WTC11 (cell line): ENCODE measurements at places on chromosomes 5 and 9. TPM values are rescaled to one million over a fixed set of nuclear protein-coding genes. Genes with fewer than 3 reads are reported as not detected.

- no peak overlapping the region for H3K27ac ChIP-seq
- no peak for DNase-seq
- peaks cover 17% of the 10 kb centered on the region for H3K4me1 ChIP-seq
- no peaks in the 10 kb centered on the region for H3K36me3 ChIP-seq
- H3K27me3 ChIP-seq = peaks cover 60% of the 10 kb centered on the region
Observed at GRCh38 chr5:111075520-111075919, 4.0 kb downstream of the TSLP start.

DNA sequence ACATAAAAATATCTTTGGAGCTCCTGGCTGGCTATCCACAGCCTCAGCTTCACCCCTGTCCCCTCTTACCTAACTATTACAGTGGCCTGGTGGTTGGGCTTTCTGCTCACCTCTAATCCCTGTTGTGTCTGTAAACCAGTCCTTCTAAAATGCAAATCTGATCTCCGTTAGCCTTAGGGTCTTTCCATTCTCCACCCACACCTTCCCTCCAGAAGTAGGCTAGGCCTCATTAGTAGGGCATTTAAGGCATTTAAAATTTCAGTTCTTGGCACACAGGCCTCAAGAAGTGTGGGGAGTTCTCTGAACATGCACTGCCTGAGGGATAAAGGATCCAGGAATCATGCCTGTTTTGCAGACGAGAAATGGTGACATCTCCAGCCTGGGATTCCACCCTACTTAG, 26.4 kb upstream of the STC2 start:
- H3K36me3 ChIP-seq = no peaks in the 10 kb centered on the region
- H3K4me1 ChIP-seq = peaks cover 13% of the 10 kb centered on the region
- H3K27me3 ChIP-seq = peaks cover 31% of the 10 kb centered on the region
- H3K4me3 ChIP-seq = no peak overlapping the region

GRCh38 chr5:53343187-53343586, 137.2 kb upstream of the FST start:
- no peak overlapping the region for H3K4me3 ChIP-seq
- DNase-seq = no peak
- H3K27ac ChIP-seq = no peak overlapping the region
- no peaks in the 10 kb centered on the region for H3K4me1 ChIP-seq
- H3K27me3 ChIP-seq = no peaks in the 10 kb centered on the region

GRCh38 chr5:72721844-72722243, 94.6 kb upstream of the TNPO1 start:
- no peak overlapping the region for H3K27ac ChIP-seq
- H3K4me3 ChIP-seq = no peak overlapping the region
- H3K36me3 ChIP-seq = no peaks in the 10 kb centered on the region

DNA sequence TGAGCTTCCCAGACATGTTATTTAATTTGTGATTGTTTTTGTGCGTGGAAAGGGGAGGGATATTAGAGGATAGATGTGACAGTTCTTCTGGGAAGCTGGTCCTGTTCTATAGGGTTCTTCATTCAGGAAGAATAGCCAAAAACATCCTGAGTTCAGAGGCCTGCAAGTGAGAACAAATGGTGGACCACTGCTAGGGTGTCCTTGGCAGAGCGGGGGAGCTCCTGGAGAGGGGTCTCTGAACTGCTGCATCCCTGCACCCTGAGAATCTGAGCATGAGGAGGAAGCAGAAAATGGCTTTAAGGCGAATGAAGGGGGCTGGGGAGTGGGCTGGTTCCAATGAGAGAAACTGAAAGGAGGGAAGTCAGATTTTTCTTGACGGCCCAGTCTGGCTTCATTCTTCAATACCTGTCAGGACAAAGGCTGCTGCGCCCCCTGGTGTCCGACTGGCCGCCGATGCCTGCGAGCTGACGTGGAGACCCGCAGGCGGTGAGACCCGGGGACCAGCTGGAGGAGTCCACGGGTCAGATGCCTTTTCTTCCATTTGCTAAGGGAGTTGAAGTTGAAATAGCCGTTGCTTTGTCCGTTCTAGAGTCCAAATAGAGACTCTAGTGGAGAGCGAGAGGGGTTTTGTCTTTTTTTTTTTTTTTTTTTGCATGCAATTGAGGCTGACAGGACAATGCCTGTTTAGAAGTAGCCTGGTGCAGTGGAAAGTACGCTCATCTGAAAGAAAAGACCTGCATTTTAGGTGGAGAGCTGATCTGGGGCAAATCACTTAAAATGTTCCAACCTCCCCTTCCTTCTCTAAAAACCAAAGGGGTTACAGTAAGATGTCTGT, 39.5 kb upstream of the NFIB start:
- H3K27me3 ChIP-seq = peaks cover 60% of the 10 kb centered on the region
- peaks cover 67% of the 10 kb centered on the region for H3K4me1 ChIP-seq
- H3K27ac ChIP-seq = no peak overlapping the region
- peak; percentile 98 for DNase-seq

GRCh38 chr5:180026320-180026719, 45.2 kb downstream of the RNF130 start:
- peaks cover 12% of the 10 kb centered on the region for H3K4me1 ChIP-seq
- no peak overlapping the region for H3K4me3 ChIP-seq
- no peaks in the 10 kb centered on the region for H3K27me3 ChIP-seq
- peaks cover 5% of the 10 kb centered on the region for H3K36me3 ChIP-seq
- H3K27ac ChIP-seq = peak overlapping the region; percentile 84

DNA sequence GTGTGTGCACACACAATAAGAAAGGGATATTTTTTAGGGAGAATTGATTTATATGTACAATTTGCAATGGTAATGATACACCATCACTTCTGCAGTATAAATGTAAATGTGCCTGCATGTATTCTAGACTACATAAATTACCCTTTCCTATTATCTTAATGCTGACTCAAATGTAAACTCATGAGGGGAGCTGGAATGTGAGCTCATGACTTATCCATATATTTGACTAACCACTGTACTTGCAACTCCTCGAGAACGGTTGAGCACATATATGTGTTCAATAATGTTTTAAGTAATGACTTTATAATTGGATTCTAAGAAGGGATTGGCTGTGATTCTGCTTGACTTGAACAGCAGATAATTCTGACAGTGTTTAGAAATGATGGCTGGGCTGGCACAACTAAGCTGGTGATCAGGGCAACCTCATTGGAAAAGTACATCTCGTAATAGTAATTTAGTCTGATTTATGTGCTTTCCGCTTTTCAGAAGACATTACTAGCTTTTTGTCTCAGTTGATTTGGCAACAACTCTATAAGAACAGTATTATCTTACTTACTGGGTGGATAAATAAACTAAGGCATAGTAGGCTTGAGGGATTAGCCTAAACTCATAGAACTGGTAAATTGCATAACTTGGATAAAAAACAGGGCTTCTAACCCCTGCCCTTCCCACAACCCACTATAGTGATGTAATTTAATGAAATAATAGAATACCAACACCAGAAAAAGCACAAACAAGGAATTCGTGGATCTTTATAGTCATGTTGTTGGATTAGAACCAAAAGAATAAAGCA, 130.2 kb upstream of the SPEF2 start:
- no peaks in the 10 kb centered on the region for H3K36me3 ChIP-seq
- DNase-seq = no peak
- peaks cover 42% of the 10 kb centered on the region for H3K4me1 ChIP-seq
- no peaks in the 10 kb centered on the region for H3K27me3 ChIP-seq

- H3K36me3 ChIP-seq = peaks cover 7% of the 10 kb centered on the region; the same call in 1 of the 2 replicates
- H3K4me3 ChIP-seq = peak overlapping the region; percentile 47
- H3K27ac ChIP-seq = no peak overlapping the region
Observed at GRCh38 chr5:2740051-2740875, 11.2 kb downstream of the IRX2 start.

- no peak overlapping the region; the same call in 1 of the 2 replicates for H3K27ac ChIP-seq
- H3K27me3 ChIP-seq = no peaks in the 10 kb centered on the region
- peaks cover 13% of the 10 kb centered on the region for H3K4me1 ChIP-seq
- H3K4me3 ChIP-seq = no peak overlapping the region
- H3K36me3 ChIP-seq = peaks cover 3% of the 10 kb centered on the region
Observed at GRCh38 chr9:111005746-111006470, 32.4 kb downstream of the LPAR1 start.

DNA sequence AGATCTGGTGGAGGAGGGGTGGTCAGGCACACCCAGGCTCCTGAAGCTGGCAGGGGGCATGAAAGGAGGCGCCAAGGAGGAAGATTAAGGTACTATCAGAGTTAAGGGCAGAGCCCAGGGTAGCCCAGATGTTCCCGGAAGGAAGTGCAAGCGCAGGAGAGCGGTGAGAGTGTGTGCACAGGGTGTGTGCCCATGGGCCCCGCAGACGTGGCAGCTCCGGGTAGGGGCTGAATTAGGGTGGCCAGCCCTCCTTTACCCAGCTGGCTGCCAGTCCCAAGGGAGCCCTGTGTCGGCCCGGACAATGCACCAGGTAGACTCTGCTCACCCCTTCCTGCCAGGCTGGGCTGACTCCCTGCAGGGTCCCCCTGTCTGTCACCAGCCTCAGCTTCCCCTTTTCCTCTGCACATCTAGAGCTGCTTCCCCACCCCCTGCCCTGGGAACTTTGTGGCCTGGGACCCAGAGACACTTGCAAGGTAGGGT, at the start of gene SMIM33:
SMIM33 (plus strand) TSS at position 184 of the 480 bp plus-strand sequence; CDS start at position 302, 118 bp downstream.
- no peak for DNase-seq
- no peak within 1 kb of the TSS for H3K4me3 ChIP-seq
- H3K36me3 ChIP-seq = no peaks in the 10 kb centered on the region
- H3K4me1 ChIP-seq = peaks cover 33% of the 10 kb centered on the region

- no peak overlapping the region for H3K4me3 ChIP-seq
- no peak for DNase-seq
- no peaks in the 10 kb centered on the region for H3K27me3 ChIP-seq
- peak overlapping the region; percentile 90 for H3K27ac ChIP-seq
Observed at GRCh38 chr5:179975713-179976134, 68.0 kb upstream of the TBC1D9B start.

- no peak for DNase-seq
- peaks cover 12% of the 10 kb centered on the region for H3K4me1 ChIP-seq
- no peak overlapping the region for H3K4me3 ChIP-seq
- H3K36me3 ChIP-seq = peaks cover 39% of the 10 kb centered on the region
- no peak overlapping the region for H3K27ac ChIP-seq
Observed at GRCh38 chr5:178818094-178818493, 41.7 kb upstream of the ZNF354B start.

GRCh38 chr5:112933651-112934365, 11.8 kb upstream of the REEP5 start:
- DNase-seq = no peak
- H3K36me3 ChIP-seq = 0 out of 2 replicates have a peak, but pooled peaks cover 8% of the 10 kb centered on the region
- no peak overlapping the region for H3K4me3 ChIP-seq
- no peaks in the 10 kb centered on the region for H3K27me3 ChIP-seq

DNA sequence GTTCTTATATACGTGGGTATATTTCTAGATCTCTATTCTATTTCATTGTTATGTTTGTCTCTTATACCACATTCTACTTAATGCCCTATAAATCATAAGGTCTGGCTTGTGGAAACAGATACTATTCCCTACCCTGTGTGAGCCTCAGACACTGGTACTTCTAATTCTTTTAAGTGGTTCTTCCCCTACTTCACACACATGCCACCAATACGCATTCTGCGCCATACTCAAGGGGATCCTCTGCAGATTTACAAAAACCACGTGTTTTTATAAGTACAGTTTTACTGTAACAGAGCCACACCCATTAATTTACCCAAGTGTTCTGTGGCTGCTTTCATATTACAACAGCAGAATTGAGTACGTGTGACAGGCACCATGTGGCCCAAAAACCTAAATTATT, 195.6 kb downstream of the SAXO1 start:
- no peaks in the 10 kb centered on the region for H3K27me3 ChIP-seq
- H3K27ac ChIP-seq = no peak overlapping the region
- DNase-seq = no peak
- no peak overlapping the region for H3K4me3 ChIP-seq

- H3K27ac ChIP-seq = peak overlapping the region; percentile 28; the same call in 1 of the 2 replicates
- H3K27me3 ChIP-seq = no peaks in the 10 kb centered on the region
- no peak overlapping the region for H3K4me3 ChIP-seq
- peak; percentile 83 for DNase-seq
- peaks cover 27% of the 10 kb centered on the region for H3K4me1 ChIP-seq
- H3K36me3 ChIP-seq = no peaks in the 10 kb centered on the region
Observed at GRCh38 chr5:18393565-18394442, 759.5 kb downstream of the TAF11L14 start.

DNA sequence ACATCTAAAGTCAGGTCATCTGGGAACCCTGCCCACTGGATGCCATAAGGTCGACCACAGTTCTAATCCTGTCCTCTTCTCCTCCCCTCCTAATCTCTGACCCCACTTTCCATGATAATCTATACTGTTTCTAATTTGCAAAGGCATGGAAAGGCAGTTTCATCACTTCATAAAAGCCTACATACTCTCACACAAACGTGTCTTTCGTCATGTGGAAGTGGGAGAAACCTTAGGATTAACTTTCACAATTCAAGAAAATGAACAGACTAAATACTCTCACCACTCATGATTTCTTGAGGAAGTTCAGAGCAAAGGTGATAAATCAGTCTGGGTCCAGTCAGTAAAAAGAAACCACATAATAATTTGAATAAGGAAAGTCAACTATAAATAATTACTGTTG, 5.5 kb downstream of the FANCC start:
- no peak overlapping the region for H3K4me3 ChIP-seq
- DNase-seq = no peak
- H3K27ac ChIP-seq = no peak overlapping the region
- H3K27me3 ChIP-seq = no peaks in the 10 kb centered on the region
- H3K4me1 ChIP-seq = peaks cover 24% of the 10 kb centered on the region
- no peaks in the 10 kb centered on the region for H3K36me3 ChIP-seq

DNA sequence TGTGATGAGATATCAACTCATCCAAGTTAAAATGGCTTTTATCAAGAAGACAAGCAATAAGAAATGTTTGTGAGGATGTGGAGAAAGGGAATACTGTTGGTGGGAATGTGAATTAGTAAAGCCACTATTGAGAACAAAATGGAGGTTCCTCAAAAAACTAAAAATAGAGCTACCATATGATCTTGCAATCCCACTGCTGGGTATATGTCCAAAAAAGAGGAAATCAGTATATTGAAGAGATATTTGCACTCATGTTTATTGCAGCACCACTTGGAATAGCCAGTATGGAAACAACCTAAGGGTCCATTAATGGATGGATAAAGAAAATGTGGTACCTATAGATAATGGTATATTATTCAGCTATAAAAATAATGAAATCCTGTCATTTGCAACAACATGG, 25.1 kb downstream of the PPIP5K2 start:
- no peaks in the 10 kb centered on the region for H3K4me1 ChIP-seq
- H3K27ac ChIP-seq = no peak overlapping the region
- DNase-seq = no peak

GRCh38 chr5:59528202-59528862, 365.2 kb downstream of the PDE4D start:
- H3K36me3 ChIP-seq = peaks cover 26% of the 10 kb centered on the region
- H3K27me3 ChIP-seq = no peaks in the 10 kb centered on the region
- no peak overlapping the region for H3K27ac ChIP-seq
- H3K4me3 ChIP-seq = no peak overlapping the region
- DNase-seq = no peak

- H3K36me3 ChIP-seq = peaks cover 13% of the 10 kb centered on the region
- H3K4me3 ChIP-seq = no peak overlapping the region
- no peak overlapping the region for H3K27ac ChIP-seq
- DNase-seq = no peak
- H3K4me1 ChIP-seq = peaks cover 11% of the 10 kb centered on the region
Observed at GRCh38 chr5:73998489-73998888, 372.5 kb downstream of the ARHGEF28 start.

The SLC46A2 gene
- total RNA-seq = 0.07 TPM in 1 of 3 replicates, not detected in the others

The MRPL41 gene
- total RNA-seq = 70.1 to 79.4 TPM (median 74.8 TPM) in 3 replicates

The GRIA1 gene
- 0.76 to 0.81 TPM (median 0.76 TPM) in 3 replicates for total RNA-seq

The DNLZ gene
- 13.5 to 17.2 TPM (median 15.0 TPM) in 3 replicates for total RNA-seq

The CAMK4 gene
- 5.8 to 10.6 TPM (median 7.4 TPM) in 3 replicates for total RNA-seq

The PCDHB14 gene
- 2.6 to 3.5 TPM (median 2.8 TPM) in 3 replicates for total RNA-seq

The FGD3 gene
- total RNA-seq = 1.7 to 1.9 TPM (median 1.8 TPM) in 3 replicates

The PCDHA13 gene
- 2.4 to 3.8 TPM (median 3.0 TPM) in 3 replicates for total RNA-seq

The IL4 gene
- total RNA-seq = not detected in 3 replicates
